ENCODE measurements at places on chromosomes 3 and 15.

DNA sequence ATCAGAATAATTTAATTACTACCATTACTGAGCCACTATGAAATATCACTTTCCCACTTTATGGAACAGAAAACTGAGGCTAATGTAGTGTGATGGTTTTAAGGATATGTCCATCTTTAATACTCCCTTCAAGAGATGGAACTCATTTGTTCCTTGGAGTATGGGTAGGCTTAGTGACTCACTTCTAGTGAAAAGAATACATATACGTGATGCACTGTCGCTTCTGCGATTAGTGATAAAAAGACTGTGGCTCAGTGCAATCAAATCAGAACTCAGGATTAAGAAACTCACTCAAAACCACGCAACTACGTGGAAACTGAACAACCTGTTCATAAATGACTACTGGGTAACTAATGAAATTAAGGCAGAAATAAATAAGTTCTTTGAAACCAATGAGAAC lies 216.6 kb downstream of the SUCLG2 start:
- DNase-seq, result no peak

DNA sequence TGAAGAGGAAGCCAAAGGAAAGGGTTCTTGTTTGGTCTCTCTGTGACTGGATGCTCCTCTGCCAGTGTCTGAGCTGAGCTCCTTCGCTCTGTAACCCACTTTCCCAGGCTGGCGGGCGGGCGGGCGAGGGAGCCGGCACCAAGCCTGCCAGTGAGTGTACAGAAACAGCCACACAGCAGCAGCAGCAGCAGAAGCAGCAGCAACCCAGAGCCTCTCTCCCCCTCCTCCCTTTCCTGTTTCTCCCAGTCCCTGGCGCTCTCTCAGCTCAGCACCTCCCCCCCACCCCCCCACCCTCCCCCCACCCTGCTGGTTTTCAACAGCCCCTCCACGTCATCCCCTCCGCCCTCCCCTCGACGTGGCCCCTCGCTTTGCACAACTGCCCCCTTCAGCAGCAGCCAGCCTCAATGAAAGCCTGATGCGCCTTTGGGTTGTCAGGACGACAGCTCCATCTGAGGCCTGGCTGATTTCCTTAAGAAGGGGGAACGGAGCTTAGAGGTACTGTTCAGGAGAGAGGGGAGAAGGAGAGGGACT lies at the start of gene LSAMP:
TSS of gene LSAMP (minus strand) at position 177 of the 531 bp plus-strand sequence.
- DNase-seq, result peak; percentile 62

GRCh38 chr3:66255865-66256264 lies 35.1 kb downstream of the SLC25A26 start:
- no peak for DNase-seq

- DNase-seq, result no peak
Observed at GRCh38 chr3:71541313-71541712, 42.2 kb downstream of the FOXP1 start.

DNA sequence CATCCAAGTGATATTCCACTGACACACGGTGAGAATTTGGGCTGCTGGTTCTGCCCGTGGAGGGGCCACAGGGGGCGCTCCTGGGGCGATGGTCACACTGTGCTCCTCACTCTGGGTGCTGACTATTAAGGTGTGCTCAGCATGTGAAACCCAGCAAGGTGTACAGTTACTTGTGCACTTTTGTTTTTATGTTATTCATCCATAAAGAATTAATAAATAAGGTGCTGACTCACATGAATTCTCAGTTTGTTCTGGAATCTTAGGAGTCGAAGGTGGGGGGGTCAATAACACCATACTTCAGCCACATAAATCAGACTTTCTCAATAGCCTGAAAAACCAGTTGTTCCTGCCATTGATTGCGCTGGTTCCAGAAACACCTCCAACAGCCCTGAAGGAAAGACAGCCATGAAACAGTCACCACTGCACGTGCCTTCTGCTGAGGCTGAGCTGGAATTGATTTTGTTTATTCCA lies 53.5 kb upstream of the SPATA12 start:
- DNase-seq, result no peak

- DNase-seq, result no peak
Observed at GRCh38 chr15:36109943-36110658, 469.3 kb upstream of the CDIN1 start.

DNA sequence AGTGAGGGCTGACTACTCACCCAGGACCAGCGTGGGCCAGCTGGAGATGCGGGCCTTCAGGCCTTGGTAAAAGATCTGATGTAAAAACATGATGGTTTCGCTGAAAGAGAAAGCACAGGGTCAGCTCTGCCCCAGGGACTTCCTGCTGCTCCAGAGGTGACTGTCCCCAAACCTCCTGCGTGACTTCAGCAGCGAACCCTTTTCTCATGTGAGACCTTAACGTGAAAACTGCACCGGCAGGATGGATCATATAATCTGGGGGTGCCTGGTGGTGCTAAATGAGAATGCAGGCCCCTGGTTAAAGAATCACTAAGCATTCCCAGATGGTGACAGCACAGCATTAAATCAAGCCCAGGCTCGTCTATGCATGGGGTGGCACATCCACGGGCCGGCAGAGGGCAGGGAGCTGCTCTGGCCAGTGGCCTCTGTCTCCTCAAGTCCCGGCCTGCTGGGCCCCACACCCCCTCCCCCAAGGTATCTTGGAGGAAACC lies 55.4 kb downstream of the RASGRF1 start:
- no peak for DNase-seq

GRCh38 chr15:90400005-90400758 lies 12.1 kb downstream of the IQGAP1 start:
- no peak for DNase-seq

GRCh38 chr15:92624401-92624991 lies 31.1 kb downstream of the FAM174B start:
- no peak for DNase-seq

DNA sequence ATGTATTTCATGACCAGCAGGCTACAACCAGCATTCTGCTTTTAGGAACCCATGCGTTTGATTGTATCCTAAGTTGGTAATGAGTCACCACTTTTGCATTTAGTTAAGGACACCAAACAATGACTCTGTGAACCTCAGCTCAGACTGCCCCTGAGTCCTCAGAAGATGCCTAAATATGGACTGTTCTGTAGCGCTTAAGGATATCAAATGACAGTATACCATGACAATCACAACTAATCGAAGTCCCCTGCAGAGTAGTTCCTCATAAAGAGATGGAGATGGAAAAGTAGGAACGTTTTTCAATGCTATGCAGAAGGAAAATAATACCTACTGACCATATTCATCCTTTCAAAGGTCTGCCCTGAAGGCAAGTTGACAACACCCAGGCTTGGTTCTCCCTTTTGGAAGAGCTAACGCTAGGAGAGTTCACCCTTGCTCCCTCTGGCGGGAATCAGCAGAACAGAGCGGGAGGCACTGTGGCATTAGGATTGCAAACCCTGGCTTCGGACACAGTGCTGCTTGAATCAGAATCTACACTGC lies 508.6 kb downstream of the FHIT start:
- DNase-seq, result no peak

- no peak for DNase-seq
Observed at GRCh38 chr15:57992761-57993355, 72.7 kb downstream of the ALDH1A2 start.

- no peak for DNase-seq
Observed at GRCh38 chr3:195885036-195885891, 23.1 kb downstream of the TNK2 start.

- no peak for DNase-seq
Observed at GRCh38 chr15:72387741-72388140, 10.4 kb upstream of the TMEM202 start.

- no peak for DNase-seq
Observed at GRCh38 chr3:50580683-50581458, 11.5 kb downstream of the HEMK1 start.

DNA sequence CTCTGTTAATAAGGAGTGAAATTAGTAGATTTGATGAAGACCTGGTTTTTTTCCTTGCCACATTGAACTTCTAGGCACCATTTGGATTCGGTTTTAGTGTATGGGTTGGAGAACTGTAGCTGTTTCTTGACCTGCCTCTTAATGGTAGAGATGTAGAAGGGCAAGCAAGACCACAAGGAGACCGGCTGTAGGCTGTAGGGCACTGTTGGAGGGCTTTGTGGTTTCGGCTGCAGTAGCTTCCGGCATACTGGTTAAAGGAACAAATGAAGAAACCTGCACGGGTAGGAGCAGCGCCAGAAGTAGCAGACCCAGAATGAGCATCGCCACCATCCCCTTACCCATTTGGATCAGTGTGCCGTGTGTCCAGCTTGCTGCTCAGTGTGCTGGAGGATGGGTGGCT lies 7.9 kb downstream of the PCLAF start:
- peak; percentile 69 for DNase-seq

DNA sequence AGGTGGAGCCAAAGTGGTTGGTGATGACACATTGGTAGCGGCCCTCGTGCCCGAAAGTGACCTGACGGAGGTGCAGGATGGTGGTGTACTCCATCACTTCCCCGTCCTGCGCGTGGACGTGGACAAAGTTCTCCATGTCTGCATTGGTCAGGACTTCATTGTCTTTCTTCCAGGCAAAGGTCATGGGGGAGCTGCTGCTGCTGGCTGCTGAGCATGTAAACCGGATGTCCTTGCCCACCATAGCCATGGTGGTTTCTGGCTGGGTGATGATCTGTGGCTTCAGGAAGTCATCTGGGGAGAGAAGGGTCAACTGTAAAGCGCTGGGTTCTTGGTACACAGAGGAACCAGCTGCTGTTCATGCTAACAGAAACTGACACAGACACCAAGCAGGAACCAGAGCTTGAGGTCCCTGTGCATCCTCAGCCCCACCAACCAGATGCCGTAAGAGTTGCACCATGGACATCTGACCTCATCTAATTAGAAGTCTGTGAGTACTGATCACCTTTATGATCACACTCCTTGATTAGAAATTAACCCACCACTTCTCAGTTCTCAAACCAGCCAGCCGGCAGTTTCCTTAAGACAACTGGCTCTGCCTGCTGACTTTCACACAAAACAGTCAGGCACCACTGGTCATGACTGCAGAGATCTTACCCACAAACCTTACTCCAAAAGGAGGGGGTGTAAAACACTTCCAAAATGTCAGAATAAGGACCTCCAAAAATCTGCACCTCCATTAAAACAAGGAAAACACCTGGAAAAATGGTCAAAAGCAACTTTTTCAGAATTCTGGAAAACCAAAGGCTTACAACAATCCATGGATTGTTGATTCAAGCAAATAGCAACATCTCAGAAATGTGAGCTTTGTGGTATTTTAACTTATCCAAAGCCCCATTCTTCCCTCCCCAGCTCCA lies 114.6 kb downstream of the LRIG1 start:
- DNase-seq, result no peak

DNA sequence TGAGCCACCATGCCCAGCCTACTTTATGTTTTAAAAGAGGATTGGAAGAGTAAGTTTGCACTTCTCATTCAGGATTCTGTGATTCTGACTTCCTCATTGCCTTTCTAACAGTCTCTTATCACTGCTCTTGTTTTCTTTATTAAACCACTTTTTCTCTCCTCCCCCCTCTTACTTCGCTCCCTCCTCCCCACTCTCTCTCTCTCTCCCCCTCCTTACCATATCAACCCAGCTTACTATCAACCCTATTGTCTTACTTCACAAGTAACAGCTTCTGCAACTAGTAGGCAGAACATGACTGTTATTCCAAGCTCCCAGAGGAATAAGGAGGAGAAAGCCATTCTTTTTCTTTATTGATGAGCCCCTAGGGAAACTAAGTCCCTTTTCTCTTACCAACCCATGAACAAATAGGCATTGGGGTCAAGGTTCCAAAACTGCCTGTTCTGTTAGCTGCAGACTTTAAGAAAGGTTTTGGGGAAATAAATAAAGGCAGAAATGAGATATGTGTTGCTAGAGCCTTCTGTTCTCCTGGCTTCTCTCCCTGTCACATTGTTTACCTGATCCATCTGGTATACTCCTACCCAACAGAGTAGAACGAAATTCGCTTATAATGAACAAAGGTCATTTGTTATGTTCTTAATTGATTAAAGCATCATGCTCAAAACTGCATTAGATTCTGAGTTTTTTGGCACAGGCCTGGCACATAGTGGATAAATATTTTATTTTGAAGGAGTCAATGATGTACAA lies 56.4 kb upstream of the RASGRP1 start:
- peak; percentile 11 for DNase-seq

GRCh38 chr15:48324949-48325348 lies 6.3 kb upstream of the DUT start:
- no peak for DNase-seq

DNA sequence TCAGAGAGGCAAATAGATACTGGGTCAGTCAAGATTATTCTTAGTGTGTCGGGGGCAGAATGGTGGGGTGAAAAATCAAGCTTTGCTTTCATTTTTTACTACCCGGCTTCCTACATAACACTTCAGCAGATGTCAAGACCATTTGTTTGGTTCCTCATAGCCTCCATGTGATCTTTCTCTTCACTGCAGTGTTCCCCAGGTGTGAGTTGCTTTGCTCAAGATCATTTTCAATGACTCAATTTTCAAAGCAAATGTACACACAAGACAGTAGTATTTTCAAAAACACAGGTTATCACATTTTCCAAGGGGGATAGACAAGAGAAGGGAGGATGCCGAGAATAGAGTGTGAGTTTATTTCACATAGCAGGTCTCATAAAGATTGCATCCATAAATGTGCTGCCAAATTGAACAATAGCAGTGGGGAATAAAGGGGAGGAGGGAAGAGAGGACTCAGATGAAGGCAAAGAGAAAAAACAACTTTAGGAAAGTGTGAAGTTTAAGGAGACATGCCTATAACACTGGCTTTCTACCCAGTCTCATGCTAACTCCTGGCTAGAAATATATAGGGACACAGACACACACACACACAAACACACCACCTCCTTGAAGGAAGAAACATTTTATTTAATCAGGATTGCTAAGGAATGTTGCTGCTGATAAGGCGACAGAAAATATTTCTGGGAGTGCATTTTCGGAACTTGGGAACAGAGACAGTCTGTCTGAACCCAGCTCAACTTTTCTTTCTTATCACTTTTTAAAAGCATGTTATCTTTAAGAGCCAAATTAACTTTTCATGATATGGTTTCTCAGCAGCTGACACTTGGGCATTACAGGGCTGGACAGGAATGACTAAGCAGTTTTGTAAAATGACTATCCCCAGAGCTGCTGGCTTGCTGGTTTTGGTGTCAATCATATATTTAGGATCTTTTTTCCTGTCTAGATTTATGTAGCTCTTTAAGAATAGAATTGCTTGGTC lies 402.4 kb downstream of the RBMS3 start:
- DNase-seq, result no peak

- DNase-seq, result peak; percentile 35
Observed at GRCh38 chr3:42066516-42067181, 24.5 kb upstream of the TRAK1 start.
